ENCODE measurements at places on chromosomes 3 and 15.

DNA sequence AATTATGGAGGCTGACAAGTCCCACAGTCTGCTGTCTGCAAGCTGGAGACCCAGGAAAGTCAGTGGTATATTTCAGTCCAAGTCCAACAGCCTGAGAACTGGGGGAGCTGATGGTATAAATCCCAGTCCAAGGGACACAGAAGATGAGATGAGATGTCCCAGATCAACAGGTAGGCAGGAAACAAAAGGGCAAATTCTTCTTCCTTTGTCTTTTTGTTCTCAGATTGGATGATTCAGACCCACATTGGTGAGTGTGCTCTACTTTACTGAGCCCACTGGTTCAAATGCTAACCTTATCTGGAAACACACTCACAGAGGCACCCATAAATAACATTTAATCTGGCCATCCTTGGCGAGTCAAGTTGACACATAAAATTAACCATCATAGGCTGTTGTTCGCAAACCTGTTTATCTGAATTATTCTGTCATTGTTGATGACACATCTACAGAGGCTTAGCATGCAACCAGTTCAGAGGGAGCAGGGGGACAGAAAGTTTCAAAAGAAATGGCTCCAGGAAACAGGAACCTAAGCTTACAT lies 62.7 kb upstream of the ITGA11 start:
- no peak for DNase-seq

DNA sequence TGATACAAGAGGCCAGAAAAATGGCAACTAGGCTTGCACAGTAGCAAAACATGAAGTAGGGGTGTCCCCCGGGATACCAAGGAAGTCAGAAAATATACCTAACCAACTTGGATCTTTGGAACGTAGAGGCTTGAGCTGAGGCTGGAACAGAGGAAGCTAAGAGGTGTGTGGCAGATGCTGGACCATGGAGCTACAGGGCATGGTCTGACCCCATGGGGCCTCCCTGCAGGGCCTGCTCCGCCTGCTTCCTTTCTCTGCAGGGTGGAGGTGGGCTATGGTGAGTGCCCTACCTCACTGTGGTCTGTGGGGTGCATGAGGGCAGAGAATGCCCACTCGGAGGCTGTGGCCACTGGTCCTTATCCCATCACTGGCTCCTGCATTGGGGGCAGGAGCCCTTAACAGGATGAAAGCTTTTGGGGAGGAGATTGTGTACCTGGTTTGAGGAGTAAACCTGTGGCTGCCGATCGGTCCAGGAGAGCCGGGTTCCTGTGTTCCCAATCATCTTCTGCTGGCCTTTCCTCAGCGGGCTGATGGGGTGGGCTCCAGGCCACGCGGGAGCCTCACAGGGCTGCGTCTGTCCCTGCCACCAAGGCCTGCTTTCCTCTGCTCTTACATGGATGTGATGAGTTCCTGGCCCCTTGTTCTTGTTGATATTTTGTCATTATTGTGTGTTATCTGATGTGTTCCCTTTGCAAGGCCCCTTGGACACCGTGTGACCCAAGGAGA lies 96.8 kb downstream of the OCA2 start:
- DNase-seq: no peak

GRCh38 chr15:91989821-91990220 lies 136.3 kb downstream of the SLCO3A1 start:
- DNase-seq: no peak

DNA sequence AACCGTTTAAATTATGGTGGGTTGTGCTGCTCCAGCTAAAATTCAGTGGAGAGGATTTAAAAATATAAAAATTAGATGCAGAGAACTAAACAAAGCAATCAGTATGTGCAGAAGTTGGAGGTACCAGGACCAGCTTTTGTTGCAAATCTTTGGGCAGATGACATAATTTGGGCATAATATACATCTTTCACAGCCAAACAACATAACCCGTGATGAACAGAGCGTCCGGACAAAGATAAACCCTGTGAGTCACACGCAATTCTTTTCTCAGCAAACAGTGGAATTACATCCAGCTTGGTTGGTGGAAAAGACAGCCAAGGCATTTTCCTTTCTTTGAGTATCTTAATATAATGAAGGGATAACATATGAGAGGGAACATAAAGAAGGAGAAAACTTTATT lies 419.4 kb upstream of the ADAMTS9 start:
- no peak for DNase-seq

GRCh38 chr15:80667936-80668335 lies 27.2 kb upstream of the ABHD17C start:
- no peak for DNase-seq
